ENCODE measurements at places on chromosomes 7 and 10.

GRCh38 chr10:37680716-37681616 is 176.4 kb downstream of the ZNF248 start:
- no peak for DNase-seq

- no peak for DNase-seq
Measured at GRCh38 chr10:86964061-86964846, 4.0 kb upstream of the ADIRF start.

DNA sequence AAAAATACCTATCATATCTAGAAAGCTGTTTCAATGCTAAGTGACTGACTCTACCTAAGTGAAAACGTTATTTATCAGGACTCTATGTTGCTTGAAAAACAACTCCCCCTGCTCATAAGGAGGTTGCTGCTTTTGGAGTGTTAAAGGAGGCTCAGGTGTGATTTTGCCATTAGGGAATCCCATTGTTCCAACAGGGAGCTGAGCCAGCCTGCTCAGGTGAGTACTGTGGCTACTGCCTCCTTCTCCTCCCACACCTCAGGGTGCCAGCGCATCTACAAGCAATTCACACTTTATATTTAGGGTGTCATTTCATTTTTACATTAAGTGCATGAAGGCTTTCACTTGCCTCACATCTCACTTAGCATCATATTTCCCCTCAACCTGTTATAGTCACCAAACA is 84.7 kb downstream of the SEM1 start:
- no peak for DNase-seq

- DNase-seq = no peak
Measured at GRCh38 chr7:85185424-85186082, 1.3 kb downstream of the SEMA3D start.

- no peak for DNase-seq
Measured at GRCh38 chr10:119770928-119771327, 45.1 kb downstream of the INPP5F start.

- peak; percentile 15 for DNase-seq
Measured at GRCh38 chr10:80924063-80924952, 386.6 kb downstream of the SH2D4B start.

- DNase-seq = no peak
Measured at GRCh38 chr10:92692080-92692671, 2.4 kb downstream of the HHEX start.

DNA sequence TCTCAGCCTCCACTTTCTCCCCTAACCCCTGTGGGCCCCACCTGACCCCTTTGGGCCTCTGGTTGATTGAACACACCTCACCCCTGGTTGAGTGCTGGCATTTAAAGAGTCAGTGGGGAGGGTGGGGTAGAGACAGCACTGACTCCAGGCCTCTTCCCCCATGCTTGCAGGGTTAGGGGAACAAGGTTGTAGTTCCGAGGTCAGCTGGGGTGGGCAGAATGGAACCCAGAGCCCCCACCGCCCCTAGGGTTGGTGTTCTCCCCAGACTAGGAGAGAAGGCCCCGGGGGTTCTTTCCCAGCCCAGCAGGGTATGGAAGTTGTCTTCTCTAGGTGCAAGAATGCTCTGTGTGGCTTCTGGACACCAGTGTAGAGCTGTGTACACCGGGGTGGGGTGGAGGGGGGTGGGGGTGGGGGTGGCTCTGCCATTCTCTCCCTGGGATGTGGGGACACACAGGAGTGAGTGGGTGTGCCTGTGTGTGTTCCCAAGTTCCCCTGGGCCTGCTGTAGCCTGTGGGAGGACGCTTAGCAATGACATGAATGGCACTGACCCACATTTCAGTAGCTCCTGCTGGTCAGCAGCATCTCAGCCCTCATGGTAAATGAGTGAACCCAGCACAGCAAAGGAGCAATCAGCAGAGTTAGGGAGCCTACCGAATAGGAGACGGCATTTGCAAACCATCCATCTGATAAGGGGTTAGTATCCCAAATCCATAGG is 33.6 kb downstream of the PRF1 start:
- DNase-seq = no peak

- no peak for DNase-seq
Measured at GRCh38 chr10:44911081-44911540, at the start of gene TMEM72. Gene TMEM72 (plus strand): TSS chr10:44911337. CDS start chr10:44911513, 176 bp downstream.
